ENCODE measurements at places on chromosomes 11 and 22.
A peak's percentile ranks its signal among the peaks of the same experiment; 100 is the strongest.

DNA sequence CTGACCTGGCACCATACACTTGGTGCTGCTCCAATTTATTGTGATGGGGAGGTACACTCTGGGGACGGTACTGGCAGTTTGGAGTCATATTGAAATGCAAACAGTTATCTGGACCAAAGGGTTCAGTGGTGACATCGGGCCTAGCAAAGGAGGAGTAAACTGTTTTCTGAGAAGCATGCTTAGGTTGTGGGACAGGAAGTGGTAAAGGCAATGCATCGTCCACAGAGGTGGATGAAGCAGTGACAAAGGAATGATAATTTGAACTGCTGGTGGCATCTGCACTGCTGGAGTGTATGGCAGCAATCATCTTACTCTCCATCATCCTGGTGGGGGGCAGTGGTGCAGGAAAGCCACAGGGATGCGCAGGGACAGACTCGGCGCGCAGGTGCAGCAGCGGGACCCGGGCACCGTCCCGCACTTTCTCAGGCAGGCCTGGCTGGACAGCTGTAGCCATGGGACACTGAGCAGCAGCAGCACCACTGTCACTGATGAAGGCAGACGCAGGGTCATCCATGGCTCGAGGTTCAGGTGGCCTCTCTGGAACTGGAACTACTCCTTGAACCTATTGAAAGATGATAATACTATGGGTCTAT lies 28.0 kb upstream of the TP53AIP1 start:
- DNase-seq = no peak

GRCh38 chr22:30326255-30326705 lies 461 bp downstream of the TBC1D10A start:
- DNase-seq = no peak

GRCh38 chr11:62452261-62452660 lies 33.4 kb downstream of the SCGB1A1 start:
- no peak for DNase-seq

DNA sequence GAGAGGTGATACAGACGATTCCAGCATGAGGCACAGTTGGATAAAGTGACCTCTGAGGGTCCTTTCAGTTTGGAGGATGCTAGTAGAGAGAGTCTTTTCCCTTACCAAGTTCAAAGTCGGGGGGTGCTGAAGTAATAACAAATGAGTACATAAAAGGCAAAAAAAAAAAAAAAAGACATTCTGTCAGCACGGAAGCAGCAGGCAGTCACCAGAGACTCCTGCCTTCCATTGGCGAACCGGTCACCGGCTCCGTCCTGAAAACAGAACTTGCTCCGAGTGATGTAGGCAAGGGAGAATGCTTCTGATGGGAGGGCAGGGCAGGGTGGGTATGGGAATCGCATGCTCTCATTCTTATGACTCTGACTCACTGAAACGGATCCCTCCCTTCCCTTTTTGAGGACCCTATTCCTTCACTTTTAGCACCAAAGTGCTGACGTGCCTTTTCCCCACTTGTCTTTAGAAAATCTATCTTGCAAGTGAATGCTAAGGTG lies 65.9 kb downstream of the PRR5L start:
- DNase-seq = no peak

GRCh38 chr11:134505125-134505524 lies 93.1 kb upstream of the B3GAT1 start:
- no peak for DNase-seq

DNA sequence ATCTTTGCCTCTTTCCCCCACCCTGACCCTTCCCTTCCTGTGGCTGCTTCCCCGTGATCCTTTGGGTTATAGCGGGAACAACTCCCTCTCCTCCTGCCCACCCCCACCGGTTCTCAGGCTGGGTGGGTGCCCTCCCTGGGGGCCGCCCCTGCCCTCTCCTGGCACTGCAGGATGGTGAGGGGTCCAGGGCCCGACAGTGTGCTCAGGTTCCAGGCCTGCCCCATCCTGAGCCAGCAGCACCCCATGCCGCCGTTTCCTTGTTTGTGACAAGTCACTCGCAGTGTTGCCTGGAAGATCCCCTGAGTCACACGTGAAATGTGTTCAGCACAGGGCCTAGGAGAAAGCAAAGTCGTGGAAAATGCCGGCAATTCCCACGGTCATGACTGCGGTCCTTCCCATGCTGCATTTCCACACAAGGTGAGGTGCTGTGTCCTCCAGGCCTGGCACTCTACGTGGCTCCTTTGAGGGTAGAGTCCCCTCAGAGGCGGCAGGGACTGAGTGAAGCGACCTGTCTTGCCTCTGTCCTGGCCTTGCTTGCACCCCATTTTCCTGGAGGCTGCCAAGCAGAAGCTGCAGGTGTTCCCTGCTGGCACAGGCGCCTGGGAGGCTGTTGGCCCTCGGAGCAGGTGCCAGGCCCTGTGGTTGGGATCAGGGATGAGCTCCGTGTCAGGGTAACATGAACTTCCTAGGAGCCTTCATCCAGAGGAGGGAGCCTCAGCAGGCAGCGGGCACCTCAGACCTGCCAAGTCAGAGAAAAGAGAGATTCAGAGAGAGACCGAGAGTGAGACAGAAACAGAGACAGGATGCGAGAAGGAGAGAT lies 80.5 kb upstream of the LINC01488 start:
- DNase-seq = no peak

- DNase-seq = no peak
Observed at GRCh38 chr22:31544481-31545480, 48.4 kb downstream of the SFI1 start.

GRCh38 chr11:44625759-44626523 lies 60.5 kb downstream of the CD82 start:
- no peak for DNase-seq

DNA sequence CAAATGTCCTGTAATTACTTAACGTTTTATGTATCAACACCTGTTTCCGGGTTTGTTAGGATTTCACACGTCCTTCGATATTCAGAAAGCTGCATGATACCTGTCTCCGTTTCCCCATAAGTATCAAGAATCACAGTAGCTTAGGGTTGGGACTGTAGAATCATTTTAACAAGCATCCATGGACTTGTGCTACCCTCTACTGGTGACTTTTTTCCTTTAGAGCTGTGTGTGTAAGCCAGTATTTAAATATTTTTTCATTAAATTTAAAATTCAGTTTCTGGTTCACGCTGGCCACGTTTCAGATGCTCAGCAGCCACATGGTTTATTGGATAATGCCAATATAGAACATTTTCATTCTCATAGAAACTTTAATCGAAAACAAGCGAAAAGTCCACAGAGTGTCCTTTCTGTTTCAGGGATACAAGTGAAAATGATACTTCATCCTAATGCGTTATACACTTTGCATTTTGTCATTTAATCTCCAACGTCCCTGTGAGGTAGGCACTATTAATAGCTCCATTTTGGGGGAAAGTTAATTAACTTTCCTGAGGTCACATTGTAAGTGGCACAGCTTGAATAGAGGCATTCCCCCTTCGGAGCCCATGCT lies 61.5 kb upstream of the SLC25A18 start:
- no peak for DNase-seq

- DNase-seq = no peak
Observed at GRCh38 chr11:12687216-12687623, 13.0 kb downstream of the TEAD1 start.

DNA sequence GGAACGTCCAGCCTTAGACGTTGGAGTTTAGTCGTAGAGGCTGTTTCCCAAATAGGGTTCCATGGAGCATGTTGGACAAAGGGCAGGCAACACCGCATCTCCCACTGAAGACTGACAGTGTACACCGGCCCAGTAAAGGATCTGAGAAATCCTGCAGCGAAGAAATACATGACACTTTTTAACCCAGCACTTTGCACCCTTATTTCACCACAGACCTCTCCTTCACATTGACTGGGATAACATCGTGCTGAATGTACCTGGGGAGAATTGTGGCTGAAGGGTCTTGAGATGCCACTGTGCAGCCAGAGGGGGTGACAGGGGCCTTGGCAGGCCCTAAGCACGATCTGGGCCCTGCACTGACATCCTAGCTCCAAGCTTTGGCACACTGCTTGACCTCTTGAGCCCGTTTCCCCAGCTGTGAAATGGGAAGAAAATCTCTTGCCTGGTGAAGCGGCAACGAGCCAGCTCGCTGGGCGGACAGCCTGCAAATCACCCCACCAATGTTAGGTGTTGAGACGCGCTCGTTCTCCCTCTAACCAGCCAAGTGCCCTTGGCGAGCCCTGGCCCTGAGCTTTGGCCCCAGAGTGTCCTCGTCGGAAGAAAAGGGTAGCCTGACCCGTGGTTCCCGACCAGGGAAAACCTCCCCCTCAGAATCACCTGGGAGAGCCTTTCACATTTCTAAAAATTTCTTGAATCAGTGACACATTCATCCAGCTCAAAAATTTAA lies 13.4 kb downstream of the CD5 start:
- DNase-seq = no peak

- no peak for DNase-seq
Observed at GRCh38 chr11:123671534-123671933, 17.1 kb upstream of the SCN3B start.

GRCh38 chr11:61121192-61121831 lies 19.0 kb downstream of the CD5 start:
- no peak for DNase-seq

GRCh38 chr11:19725379-19726079 lies 12.9 kb downstream of the NAV2 start:
- DNase-seq = no peak

- no peak for DNase-seq
Observed at GRCh38 chr11:4178813-4179662, 84.4 kb downstream of the RRM1 start.

DNA sequence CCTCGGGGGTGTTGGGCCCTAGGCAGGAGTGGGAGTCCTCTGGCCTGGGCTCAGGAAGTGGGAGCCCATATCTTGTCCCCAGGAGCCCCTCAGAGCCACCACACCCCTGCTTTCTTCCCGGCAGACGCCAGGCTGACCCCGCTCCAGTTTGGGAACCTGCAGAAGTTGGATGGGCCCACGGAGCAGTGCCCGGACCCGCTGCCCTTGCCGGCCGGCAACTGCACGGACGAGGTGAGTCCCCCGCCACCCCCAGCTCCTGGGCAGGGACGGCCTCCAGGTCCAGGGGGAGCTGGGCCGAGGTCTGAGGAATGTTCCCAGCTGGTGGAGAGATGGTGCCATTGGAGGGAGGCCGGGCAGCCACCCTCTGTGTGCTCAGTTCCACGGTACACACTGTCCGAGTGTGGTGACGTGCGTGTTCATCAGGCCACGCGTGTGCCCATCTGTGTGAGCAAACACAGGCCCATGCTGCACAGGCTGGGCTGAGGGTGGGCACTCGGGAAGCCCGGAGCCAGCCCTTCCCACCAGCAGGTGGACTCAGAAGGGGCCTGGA lies 4.8 kb downstream of the MUC5B start:
- no peak for DNase-seq

GRCh38 chr11:14894657-14895598 lies 2.9 kb upstream of the CYP2R1 start:
- DNase-seq = no peak

DNA sequence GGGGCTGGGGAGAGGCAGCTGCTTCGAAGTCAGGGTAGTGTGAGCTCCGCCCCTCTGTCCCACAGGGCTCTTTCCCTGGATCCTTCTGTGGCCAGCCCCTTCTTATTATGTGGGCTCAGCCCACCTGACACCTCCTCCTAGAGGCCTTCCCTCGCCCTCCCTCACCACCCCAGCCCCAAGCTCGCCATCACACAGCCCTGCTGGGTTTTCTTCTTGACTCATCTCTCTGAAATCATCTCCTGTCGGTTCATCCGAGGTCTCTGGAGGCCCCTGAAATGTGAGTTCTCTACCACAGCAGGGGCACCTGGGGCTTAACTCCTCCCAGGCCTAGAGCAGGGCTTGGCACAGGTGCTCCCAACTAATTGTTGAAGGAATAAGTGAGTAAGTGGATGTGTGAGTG lies 65.2 kb downstream of the CACNA1I start:
- DNase-seq = no peak

GRCh38 chr11:34893416-34893815 lies 22.8 kb downstream of the APIP start:
- DNase-seq = no peak

DNA sequence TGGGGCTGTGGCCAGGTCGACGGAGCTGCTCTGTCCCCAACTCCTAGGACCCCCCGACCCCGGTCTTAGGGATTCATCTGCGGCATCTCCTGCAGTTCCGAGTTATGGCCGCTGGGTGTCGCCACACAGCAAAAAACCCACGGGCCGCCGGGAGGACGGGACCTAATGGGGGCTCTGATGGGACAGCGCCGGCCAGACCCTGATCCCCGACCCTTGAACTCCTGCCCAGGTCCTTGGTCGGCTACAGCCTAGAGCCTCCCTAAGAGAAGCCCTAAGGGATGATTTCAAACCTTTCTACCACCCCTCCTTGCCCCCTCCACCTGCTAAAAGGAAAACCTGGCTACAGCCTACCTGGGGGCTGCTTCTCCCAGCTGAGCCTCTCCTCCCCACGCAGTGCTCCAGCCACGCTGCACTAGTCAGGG lies 30.8 kb upstream of the LRRC10B start:
- peak; percentile 45 for DNase-seq

- no peak for DNase-seq
Observed at GRCh38 chr11:111538407-111539114, 2.0 kb upstream of the LAYN start.

Measured in stimulated activated CD4-positive, alpha-beta T cell treated with anti-CD3 and anti-CD28 coated beads, Interleukin-1b, Interleukin-23, amount 100 ng/mL, for 4 hours (primary cell).